ENCODE measurements at places on chromosomes 13 and 19. TPM values are rescaled to one million over a fixed set of nuclear protein-coding genes. Genes with fewer than 3 reads are reported as not detected.

The LHB gene
- total RNA-seq, result not detected

The TNFSF11 gene
- total RNA-seq, result 0.14 TPM

The WDR88 gene
- total RNA-seq, result not detected

The CD177 gene
- not detected for total RNA-seq

The IQCN gene
- total RNA-seq, result not detected

The ZNF626 gene
- not detected for total RNA-seq

The CBARP gene
- 3.2 TPM for total RNA-seq

The PCSK4 gene
- 0.10 TPM for total RNA-seq

The UBE2L5 gene
- not detected for total RNA-seq
